Activated CD8-positive, alpha-beta T cell treated with anti-CD3 and anti-CD28 coated beads, Interleukin-2, amount 10 ng/mL, durations not matched to agents 7 days and 5 days (primary cell): ENCODE measurements at places on chromosomes 7 and 10. TPM values are rescaled to one million over a fixed set of nuclear protein-coding genes. Genes with fewer than 3 reads are reported as not detected.

DNA sequence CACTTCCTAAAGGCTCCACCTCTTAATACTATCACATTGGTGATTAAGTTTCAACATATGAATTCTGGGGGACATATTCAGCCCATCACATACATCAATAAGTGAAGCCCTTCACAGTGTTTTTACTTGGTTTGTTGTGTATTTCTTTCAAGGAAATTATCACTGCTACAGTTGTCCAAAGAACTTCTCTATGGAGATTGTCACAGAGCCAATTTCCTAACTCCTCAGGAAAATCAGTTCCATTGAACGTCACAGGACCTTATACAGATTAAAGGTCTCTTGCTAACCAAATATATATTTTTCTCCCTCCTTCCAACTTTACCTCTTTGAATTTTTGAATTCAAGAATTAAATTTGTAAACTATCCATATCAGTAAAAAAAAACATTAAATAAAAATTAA is 114.3 kb downstream of the LRRN3 start:
- no peak for DNase-seq

DNA sequence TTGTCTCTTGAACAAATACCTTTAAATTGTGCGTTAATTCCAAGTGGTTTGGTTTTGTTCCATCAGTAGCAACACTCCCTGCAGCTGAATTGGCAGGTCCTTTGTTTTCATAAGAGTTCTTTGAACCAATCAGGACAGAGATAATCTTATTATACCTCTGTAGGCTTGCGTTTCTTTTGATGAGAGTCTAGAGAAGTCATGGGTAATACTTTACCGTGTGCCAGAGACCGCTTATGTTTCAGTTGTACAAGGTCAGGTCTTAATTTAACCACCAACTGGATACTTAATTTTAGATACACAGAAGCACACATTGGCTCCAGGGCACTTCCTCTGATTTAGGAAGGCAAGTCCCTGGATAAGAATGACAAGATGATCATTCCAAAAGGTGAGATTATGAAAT is at the start of gene ASB15:
Gene ASB15, plus strand, starts transcription at position 292 of the 400 bp plus-strand sequence. CDS start 12,682 bp downstream, outside the sequence.
- no peak for DNase-seq

- no peak for DNase-seq
These were observed 41.5 kb upstream of the PPP3CB start for GRCh38 chr10:73537288-73537687.

DNA sequence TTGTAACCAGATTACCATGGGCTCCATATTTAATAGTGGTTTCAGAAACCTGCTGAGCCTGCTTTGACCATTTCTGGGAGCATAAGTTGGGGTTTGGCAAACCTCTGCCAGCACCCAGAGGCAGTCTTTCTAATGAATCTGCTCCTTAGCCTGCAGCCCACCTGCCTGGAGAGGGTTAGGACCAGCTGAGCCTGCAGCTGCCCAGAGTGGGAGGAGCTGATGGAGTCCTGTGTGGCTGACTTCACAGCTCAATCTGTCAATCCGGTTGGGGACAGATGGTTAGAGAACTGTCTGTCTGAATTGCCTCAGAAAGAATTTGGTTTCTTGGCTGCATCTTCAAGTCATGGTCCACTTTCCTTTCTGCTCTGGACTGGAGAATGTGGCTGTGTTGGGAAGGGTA is 444.6 kb downstream of the NRG3 start:
- DNase-seq, result no peak

DNA sequence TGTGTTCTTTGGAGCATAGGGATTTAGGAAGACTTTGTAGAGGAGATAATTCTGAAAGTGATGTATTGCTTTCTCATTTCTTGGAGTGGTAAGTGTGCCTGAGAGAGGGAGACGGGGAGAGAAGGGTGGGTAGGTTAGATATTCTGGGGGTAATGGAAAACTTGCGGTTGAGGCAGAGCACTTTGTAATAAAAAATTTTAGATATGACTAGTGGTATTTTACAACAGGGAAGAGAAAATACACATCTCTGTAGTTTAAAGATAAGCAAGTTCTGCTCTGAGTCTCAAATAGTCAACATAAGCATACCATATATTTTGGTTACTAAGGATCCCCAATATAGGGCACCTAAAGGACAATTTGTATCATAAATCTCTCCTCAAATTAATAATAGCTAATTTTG is 6.6 kb downstream of the VPS50 start:
- DNase-seq, result no peak

DNA sequence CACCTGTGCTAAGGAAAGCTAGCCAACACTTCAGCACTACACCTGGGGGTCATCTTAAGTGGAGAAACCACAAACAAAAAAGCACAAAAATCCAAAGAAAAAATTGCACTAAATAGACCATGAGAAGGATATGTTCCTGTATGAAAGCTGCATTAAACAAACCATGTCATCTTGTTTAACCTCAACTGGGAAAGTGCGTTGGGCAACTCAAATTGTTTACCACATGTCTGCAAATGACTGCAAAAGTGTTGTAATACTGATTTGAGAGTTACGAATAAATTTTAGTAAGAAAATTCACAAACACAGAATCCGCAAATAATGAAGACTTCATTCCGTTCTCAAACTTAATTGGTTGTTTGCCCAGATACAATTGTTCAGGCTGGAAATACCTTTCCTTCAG is 111.9 kb upstream of the EGFR start:
- DNase-seq, result no peak

DNA sequence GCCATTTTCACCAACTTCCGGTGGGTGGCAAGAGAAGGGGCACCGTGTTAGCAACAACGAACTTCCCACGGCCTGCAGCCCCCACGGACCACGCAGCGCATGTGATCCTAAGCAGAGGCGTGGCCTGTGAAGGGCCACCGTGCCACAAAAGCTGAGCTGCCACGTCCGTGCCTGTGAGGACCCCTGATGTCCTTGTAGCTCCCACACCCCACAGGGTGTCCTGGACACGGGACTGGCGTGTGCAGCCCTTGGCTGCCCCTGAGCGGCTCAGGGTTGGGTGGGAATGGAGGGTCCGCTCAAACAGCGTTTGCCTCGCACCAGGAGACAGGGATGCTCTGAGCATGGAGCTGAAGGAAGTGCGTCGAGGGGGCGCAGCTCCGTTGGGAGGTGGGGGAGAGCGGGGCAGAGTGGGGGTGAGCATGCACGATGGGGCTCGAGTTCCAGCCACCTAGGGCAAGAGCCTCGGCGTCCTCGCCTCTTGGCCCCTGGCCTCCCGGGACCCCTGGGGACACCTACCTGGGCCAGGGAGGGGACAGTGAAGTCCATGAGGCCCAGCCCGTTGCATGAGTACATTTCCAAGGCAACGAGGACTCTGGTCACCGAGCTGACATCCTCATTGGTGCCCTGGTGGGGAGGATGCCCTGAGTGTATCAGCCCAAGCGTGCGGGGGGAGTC is 33.6 kb downstream of the CFAP46 start:
- no peak for DNase-seq

GRCh38 chr10:26804418-26805393 is 56.1 kb downstream of the ABI1 start:
- no peak for DNase-seq

GRCh38 chr10:30528429-30528786 is 94.4 kb downstream of the MAP3K8 start:
- no peak for DNase-seq

DNA sequence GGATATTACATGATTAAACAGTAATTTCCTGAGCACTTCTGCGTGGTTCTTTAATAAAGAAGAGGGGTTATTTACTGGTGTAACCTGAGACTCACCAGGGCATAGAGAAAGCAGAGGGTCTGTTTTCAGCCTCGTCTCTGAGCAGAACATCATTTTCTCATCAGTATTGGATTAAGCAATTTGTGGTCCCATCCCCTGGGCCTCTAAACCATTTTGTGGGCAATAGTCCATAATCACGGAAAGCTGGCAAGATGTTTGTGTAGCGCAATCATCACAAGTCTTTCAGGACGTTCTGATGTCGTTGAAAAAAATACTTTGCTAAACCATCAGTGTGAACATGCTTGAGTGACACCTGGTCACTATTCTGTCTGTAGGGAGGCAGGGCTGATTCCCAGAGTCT is 37.1 kb upstream of the SEC61G start:
- no peak for DNase-seq

DNA sequence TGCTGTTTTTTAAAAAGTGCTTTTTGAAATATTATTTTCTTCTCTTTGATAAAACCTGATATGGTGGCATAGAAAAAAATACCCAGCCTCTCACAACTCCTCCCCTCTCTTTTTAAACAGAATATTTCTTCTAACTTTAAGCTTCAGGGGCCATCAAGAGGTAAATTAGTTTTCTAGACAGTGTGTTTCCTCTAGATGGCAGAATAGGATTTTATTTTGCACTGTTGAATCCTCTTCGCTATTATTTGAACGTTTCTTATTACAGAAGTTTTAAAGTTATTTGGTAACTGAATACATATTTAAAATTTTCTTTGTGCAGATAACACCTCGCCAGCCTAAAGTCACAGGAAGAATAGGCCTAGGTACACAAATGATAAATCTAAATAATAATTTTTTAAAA is 30.3 kb downstream of the ARL5B start:
- DNase-seq, result no peak

DNA sequence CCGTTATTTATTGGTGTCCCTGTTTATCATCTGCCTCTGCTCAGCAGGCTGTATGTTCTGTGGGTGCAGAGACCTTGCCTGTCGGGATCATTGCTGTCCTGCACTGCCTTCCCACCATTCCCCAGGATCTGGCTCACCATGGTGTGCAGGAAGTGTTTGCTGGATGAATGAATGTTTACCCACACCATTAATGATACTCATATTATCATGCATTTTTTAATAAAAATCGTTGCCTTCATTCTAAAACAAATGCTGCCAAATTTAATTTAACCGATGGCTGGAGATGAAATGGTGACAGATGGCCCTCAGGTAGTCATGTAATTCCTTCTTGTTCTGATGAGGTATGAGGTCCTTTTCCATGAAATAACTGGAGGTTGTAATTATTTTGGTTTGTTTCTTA is 22.5 kb downstream of the PLPP4 start:
- DNase-seq, result no peak

GRCh38 chr7:101094791-101095375 is 9.6 kb downstream of the TRIM56 start:
- peak; percentile 43 for DNase-seq

GRCh38 chr10:86690657-86691084 is 22.4 kb downstream of the LDB3 start:
- no peak for DNase-seq

DNA sequence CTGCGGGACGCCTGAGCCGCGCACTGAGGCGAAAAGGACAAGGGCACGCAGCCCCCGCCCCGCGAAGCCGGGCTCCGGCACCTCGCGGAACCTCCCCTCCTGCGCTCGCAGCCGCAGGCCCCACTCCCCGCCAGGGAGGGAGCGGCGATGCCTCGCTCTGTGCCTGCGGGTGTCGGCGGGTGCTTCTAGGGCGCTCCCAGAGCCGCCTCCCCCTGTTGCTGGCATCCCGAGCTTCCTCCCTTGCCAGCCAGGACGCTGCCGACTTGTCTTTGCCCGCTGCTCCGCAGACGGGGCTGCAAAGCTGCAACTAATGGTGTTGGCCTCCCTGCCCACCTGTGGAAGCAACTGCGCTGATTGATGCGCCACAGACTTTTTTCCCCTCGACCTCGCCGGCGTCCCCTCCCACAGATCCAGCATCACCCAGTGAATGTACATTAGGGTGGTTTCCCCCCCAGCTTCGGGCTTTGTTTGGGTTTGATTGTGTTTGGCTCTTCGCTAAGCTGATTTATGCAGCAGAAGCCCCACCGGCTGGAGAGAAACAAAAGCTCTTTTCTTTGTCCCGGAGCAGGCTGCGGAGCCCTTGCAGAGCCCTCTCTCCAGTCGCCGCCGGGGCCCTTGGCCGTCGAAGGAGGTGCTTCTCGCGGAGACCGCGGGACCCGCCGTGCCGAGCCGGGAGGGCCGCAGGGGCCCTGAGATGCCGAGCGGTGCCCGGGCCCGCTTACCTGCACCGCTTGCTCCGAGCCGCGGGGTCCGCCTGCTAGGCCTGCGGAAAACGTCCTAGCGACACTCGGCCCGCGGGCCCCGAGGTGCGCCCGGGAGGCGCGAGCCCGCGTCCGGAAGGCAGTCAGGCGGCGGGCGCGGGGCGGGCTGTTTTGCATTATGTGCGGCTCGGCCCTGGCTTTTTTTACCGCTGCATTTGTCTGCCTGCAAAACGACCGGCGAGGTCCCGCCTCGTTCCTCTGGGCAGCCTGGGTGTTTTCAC is 519 bp downstream of the ITGB8 start:
- peak; percentile 28 for DNase-seq

The SNCG gene
- not detected for total RNA-seq
